ENCODE measurements at places on chromosomes 1 and 21.
A peak's percentile ranks its signal among the peaks of the same experiment; 100 is the strongest.

- no peak for DNase-seq
These were observed 2.6 kb upstream of the KIF1B start for GRCh38 chr1:10207810-10208209.

DNA sequence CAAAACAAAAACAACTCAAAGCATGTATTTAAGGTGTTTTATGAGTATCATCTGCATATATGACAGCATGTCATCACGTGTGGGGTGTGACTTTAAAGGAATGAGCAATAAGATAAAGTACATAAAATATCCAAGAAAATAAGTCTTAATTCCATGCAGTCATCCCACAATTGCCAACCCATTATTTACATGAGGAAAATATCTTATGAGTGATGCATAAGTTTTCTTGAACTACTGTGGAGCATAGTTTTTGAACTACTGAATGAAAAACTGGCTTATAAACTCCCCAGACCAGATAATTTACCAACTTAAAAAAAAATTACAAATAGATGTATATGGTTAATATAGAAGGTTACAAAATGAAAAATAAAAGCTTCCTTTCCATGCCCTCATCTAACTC is 29.7 kb upstream of the MTMR11 start:
- DNase-seq: no peak

- DNase-seq: no peak
These were observed 1.7 kb downstream of the KRTAP10-8 start for GRCh38 chr21:44613386-44614155.

DNA sequence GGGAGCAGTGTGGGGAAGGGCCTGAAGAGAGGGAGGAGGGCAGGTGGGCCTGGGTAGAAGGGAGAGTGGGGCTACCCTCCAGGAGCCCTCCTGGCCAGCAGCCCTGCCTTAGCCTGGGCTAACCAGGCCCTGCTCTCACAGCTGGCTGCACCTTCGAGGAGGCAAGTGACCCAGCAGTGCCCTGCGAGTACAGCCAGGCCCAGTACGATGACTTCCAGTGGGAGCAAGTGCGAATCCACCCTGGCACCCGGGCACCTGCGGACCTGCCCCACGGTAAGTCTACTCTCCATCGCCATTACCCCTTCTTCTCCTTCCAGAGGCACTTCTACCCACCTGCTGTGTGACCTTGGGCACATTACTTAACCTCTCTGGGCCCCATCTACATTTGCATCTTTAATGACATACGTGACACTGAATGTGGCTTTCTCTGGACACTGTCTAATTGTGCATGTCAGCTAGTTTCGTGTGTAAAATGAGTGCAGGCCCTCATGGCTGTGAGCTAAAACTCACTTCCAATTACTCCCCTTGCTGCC is 18.9 kb downstream of the PTPRU start:
- DNase-seq: no peak

DNA sequence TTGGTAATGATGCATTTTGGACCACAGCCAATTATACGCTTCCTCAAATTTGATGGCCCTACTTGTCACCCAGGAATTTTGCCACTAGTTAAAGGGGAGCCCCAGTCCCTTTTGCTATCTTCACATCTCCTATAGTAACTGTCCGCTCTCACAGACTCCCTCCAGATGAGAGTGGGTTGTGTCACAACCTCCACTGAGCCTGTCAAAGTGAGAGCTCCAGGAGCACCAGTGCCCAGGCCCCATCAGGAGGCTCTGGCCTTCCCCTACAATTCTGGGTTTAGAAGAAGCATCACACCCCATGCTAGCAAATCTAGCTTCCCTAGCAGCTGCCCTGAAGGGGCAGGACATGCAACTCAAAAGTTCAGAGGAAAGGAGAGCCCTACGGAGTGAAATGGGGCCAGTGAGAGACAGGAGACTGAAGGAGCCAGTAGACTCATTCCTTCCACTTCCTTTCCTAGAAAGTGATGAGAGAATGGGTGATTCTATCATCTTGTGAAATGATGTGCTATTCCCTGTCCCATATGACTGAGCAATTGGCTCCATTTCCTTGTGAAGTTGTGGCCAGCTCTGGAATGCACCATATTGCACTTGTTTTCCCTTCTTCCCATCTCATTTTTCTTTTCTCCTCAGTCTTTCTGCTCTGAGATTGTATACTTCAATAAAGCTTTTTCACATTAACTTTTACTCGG is 541.3 kb downstream of the DPYD start:
- DNase-seq: no peak

DNA sequence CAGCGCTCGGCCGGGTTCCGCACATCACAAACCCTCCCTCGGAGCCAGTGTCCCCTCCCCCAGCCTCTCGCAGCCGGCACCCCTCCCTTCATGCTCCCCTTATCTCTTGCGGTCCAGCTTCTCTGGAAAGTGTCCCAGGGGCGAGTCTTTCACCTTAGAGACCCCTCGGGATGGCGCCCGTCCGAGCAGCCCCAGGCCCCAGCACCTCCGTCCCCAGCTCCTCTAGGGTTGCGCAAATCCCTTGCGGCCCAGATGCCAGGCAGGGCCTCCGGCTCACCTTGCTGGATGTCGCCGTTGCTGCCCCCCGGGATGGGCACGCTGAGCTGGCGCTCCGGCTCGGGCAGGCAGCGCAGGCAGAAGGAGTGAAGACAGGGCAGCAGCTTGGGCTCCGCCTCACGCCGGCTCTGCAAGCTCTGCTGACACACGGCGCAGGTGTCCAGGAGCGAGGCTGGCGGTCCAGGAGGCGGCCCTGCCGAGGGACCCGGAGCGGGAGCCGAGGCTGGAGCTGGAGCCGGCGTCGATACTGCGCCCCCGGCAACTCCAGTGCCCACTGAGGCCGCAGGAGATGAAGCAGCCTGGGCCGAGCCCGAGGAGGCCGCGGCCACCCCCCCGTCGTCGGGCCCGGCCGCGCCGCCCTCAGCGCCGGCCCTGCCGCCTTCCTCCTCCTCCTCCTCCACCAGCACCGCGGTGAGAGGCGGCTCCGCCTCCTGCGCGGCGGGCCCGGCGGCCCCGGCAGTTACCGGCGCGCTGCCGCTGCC is 550 bp downstream of the TRIM33 start:
- peak; percentile 74 for DNase-seq

GRCh38 chr1:240278082-240278481 is 186.4 kb downstream of the FMN2 start:
- DNase-seq: no peak

DNA sequence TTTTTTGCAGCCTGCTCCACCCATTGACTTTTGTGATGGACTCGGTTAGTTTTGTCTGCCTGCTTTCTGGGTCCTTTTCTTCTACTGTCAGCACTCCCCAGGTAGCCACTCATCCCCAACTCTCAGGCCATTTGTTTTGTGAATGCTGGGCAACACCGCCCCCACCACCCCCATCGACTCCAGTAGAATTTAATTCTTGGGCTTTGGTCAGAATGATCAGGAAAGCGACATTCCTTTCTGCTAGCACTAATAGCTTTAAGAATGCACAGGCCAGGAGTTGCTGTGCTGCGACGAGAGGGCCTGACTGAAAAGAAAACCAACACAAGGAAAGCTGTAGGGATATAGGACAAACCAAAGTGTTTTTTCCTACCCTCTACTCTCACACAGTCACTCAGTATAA is 144.4 kb downstream of the CDC7 start:
- DNase-seq: no peak

DNA sequence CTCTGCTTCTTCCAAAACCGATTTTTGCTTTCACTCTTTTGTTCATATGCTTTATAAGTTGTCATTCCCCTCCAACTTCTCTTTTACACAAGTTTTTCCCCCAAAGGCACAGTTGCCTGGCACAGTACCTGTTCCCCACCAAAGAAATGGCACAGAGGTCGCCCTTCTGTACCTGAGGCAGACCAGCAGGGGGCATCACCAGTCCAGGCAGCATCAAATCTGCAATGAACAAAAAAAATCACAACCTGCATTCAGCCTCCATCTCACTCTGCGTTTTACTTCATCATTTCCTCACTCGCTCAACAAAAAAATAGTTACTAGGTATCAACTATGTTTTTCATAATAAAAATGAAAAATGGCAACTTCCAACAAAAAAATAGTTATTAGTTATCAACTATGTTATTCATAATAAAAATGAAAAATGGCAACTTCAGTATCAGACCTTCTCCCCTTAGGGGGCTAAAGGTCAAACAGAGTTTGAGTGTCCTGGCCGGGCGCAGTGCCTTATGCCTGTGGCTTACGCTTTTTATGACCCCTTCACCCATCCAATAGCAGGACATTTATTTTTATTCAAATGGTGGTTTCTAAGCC is 4.1 kb downstream of the EIF2D start:
- DNase-seq: no peak

DNA sequence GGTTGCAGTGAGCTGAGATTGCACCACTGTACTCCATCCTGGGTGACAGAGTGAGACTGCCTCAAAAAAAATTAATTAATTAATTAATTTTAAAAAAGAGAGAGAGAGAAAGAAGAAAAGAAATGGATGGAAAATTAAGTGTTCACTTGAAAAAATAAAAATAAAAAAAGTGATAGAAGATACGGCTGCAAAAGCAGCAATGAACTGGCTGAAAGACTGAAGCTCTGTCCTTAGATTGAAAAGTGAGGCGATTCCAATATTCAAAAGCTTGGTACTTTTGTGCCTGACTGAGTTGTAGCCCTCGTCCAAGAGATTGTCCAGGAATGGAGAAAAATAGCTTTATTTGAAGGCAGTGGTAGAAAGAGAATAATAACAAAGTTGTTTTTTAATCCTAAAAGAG is 154.6 kb downstream of the ADSS2 start:
- DNase-seq: no peak

DNA sequence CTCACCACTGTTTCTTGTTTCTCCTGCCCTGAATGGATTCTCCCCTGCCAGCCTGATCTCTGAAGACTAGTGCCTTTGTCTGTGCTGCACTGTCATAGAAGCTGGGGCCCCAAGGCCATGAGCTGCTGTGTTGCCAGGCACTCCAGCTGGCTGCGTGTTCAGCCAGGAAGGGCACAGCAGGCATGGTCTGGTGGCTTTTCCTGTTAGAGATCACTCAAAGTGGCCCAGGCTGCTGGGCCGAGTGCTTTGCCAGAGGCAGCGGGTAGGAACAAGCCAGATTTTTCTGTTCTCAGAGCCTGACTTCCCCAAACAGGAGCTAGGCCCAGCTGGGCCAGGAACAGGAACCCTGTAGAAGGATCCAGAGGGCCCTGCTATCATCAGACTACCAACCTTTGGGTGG is 5.2 kb downstream of the ADPRS start:
- DNase-seq: no peak

DNA sequence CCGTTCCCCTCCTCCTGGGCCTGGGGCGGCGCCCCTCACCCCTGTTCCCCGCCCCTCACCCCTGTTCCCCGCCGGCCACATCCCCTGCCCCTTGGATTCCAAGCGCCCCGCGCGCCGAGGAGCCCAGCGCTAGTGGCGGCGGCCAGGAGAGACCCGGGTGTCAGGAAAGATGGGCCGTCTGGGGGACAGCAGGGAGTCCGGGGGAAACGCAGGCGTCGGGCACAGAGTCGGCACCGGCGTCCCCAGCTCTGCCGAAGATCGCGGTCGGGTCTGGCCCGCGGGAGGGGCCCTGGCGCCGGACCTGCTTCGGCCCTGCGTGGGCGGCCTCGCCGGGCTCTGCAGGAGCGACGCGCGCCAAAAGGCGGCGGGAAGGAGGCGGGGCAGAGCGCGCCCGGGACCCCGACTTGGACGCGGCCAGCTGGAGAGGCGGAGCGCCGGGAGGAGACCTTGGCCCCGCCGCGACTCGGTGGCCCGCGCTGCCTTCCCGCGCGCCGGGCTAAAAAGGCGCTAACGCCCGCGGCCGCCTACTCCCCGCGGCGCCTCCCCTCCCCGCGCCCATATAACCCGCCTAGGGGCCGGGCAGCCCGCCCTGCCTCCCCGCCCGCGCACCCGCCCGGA is at the start of gene TP73:
Gene TP73, plus strand, starts transcription at position 587 of the 618 bp plus-strand sequence. CDS start 29,850 bp downstream, outside the sequence.
- peak; percentile 51 for DNase-seq

- DNase-seq: no peak
These were observed 202.1 kb downstream of the NCAM2 start for GRCh38 chr21:21200103-21200938.

GRCh38 chr1:93735722-93736121 is 54.1 kb upstream of the BCAR3 start:
- DNase-seq: no peak

GRCh38 chr1:41776891-41777441 is 141.8 kb downstream of the HIVEP3 start:
- no peak for DNase-seq

DNA sequence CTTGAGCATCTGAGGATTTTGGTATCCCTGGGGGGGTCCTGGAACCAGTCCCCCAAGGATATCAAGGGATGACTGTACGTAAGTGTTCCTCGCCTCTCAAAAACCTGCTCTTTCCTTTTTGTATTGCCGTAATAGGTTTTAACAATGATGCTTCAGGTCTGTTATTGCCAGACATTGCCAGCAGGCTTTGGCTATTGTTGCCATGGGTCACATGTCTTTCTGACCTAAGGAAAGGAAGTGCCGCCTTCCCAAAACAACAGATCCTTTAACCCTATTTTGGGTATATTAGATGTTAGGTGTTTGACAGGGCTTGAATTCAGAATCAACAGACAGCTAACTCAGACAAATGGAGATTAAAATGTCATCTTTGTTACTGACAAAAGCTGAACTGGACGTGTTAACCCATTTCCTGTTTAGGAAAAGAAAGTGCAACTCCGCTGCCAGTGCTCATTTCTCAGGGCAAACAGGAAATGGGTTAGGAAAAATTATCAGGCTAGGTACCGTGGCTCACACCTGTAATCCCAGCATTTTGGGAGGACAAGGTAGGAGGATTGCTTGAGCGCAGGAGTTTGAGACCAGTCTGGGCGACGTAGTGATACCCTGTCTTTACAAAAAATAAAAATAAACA is 12.4 kb upstream of the PRPF38B start:
- DNase-seq: no peak

GRCh38 chr1:170067253-170067819 is 7.2 kb downstream of the KIFAP3 start:
- DNase-seq: no peak

- no peak for DNase-seq
These were observed 63.8 kb downstream of the ARHGEF10L start for GRCh38 chr1:17603091-17603841.

- no peak for DNase-seq
These were observed 106.7 kb upstream of the CDC42BPA start for GRCh38 chr1:227424953-227425352.

DNA sequence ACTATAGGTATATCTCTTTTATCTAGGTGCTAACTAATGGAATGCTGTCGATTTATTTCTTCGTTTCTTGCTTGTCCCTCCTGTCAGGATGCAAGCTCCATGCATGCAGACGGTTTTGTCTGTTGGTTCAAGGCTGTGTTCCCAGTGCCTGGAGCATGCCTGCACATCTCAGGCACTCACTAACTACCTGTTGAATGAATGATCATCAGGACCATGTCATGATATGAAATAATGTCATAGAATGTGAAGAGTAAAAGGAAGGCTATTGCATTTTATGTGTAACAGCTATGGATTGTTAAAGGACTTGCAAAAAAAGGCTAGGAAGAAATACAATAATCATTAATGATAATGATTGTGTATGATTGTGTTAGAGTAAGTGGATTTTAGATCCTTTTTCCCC is 4.2 kb downstream of the GPR25 start:
- no peak for DNase-seq

GRCh38 chr1:167328306-167328815 is 107.7 kb downstream of the POU2F1 start:
- DNase-seq: no peak

GRCh38 chr1:41823471-41823870 is 95.3 kb downstream of the HIVEP3 start:
- no peak for DNase-seq

- DNase-seq: no peak
These were observed 49.6 kb downstream of the HLX start for GRCh38 chr1:220928725-220929300.

- DNase-seq: no peak
These were observed 7.2 kb downstream of the RO60 start for GRCh38 chr1:193066606-193067005.

- DNase-seq: no peak
These were observed 22.9 kb upstream of the MOB3C start for GRCh38 chr1:46639547-46639946.
